ENCODE measurements at places on chromosomes 12 and 14.

- no peak for DNase-seq
Observed at GRCh38 chr14:44309331-44309730, 197.8 kb downstream of the FSCB start.

GRCh38 chr12:124568431-124569374, 1.3 kb upstream of the NCOR2 start:
- peak; percentile 61 for DNase-seq

DNA sequence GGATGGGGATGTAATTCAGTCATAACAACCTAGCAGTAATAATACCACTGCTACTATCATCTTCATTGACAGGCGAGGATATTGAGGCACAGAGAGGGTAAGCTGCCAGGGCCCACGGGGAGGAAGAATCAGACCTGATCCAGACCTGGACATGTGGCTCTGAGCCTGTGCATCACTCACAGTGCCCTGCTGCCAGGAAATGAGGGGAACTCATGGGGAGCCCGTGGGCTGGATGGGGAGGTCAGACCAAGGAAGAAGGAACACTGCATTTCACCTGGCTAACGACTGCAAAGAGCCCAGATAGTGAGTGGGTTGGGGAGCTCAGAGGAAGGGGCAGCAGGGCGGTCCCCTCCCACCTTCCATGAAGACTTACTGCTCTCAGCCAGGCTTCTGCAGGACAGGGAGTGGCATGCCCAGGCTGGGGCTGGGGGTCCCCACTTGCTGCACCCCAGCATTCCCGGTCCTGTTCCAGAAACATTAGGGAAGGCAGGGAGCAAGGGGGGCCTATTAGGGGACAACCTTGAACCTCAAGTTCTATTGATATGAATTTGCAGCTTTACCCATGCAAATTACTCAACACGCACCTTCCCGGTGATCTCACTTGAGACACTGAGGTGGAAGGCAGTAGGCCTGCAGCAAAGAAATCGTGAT, 37.7 kb downstream of the CALM1 start:
- DNase-seq, result no peak

GRCh38 chr12:96242597-96242996, 48.4 kb downstream of the ELK3 start:
- DNase-seq, result no peak

- no peak for DNase-seq
Observed at GRCh38 chr12:110906516-110906915, 13.9 kb downstream of the MYL2 start.

GRCh38 chr14:101069666-101070362, 166.3 kb upstream of the RTL1 start:
- DNase-seq, result no peak

- no peak for DNase-seq
Observed at GRCh38 chr14:68154275-68154674, 334.7 kb downstream of the RAD51B start.

- no peak for DNase-seq
Observed at GRCh38 chr12:5114436-5114835, 70.8 kb downstream of the KCNA5 start.

- no peak for DNase-seq
Observed at GRCh38 chr12:62045211-62045610, 215.0 kb upstream of the USP15 start.

DNA sequence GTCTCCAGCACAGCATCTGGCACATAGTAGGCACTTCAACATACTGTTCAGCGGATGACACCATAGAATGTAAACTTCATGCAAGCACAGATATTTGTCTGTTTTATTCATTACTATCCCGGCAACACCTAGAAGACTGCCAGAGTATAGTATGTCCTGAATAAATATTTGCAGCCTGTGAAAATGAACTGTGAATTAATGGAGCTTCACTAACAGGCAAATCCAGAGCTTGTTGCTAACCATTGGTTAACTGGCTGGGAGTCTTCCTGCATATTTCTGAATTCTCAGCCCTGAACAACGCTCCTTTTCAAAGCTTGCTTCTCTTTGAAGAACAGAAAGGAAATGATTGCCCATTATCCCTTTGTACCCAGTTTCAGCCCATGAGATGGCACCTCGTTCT, 243.3 kb upstream of the CRY1 start:
- DNase-seq, result no peak

GRCh38 chr12:24387381-24387780, 437.9 kb upstream of the SOX5 start:
- no peak for DNase-seq

DNA sequence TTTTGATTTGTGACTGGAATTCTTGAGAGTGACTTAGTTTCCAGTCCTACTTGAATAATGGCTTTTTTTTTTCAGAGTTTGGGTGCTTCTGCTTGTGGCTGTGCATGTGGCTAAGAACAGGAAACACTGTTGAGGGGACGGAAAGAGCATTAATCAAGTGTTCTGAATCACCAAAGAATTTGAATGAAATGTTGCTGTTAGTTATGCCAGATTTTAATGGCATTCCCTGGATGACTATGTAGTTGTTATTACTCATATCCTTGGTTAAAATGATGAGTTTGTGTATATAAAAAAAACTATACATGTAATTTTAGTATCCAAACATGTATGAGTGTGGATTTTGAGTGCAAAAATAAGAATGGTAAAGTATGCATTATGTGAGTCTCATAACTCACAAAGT, 347.9 kb downstream of the BCAT1 start:
- no peak for DNase-seq

DNA sequence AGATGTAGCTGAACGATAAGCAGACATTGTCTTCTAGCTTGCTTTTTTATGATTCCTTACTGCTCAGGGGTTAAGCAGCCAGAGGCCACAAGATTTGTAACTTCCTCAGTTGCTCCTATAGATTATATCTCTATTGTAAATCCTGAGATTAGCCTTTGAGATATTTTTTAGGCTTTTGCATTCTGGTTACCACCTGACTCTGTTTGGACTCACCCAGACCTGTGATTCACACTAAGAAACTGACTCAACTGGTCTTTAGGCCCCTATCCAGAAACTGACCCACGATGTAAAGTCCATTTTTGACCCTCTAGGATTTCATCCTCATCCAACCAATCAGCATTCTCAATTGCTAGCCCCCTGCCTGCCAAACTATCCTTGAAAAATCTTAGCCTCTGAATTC, 194.4 kb downstream of the RASSF9 start:
- DNase-seq, result no peak

GRCh38 chr12:132423820-132424645, 65.9 kb upstream of the FBRSL1 start:
- no peak for DNase-seq

DNA sequence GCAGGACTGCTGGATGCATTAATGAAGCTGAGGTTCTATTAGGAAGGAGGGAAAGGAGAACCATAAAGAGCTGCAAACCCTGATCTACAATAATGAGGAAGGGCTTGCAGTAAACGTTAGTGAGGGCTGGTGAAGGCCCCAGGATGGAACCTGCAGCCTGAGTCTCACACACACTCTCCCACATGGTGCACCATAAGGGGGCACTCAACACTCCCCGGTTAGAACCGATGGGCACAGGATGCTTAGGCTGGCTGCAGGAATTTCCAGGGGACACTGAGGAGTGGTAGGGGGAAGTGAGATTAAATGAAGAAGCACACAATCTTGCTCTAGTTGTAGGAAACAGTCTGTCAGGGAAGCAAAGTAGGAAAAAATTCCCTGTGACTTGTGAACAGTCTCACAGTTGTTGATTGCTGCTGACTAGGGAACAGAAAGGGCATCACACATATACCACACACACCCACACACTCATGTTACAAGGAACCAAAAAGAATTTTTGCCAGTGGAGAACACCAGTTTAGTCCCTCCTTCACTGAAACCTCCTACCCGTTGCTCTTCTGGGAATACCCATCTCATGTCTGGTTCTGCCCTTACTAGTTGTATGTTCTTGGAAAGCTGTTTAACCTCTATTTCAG, 56.2 kb upstream of the FERMT2 start:
- DNase-seq, result no peak

DNA sequence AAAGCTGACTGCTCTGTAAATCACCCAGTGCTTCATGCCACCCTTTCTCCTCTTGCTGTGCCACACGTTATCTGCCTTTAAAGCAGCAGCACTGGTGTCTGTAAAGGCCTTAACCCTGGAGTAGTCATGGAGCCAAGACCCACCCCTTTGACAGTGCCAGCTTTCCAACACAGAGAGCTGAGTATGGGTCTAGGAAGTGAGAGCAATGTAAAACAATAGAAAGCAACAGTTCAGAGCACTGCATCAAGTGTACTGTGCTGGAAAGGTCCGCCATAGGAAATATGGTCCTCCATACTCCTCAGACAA, 139.5 kb downstream of the DAD1 start:
- DNase-seq, result no peak

DNA sequence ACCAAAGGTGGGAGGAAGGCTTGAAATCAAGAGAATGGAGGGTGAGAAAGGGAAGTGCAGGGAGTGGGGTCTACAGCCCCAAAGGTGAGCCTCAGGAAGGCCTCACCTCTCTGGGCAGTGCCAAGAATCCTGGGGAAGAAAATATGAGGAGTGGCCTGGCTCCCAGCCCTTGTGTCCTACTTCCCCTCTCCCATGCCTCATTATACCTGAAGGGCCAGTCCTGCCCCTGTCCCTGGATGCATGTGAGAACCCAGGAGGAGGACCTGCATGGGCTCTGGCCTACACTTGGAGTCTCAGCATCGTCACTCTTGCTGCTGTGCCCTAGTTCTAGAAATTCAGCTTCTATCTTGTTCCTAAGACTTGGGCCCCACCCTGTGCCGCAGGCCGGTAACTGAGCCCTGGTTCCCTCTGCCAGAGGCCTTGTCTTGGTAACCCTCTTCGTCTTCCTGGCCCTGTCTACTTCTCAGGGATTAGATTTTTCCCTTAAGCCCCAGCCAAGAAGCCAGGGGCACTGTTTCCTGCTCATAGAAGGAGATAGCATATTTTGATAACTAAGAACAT, 10.9 kb upstream of the MYH7 start:
- DNase-seq, result no peak

GRCh38 chr14:59823179-59823578, 47.4 kb downstream of the RTN1 start:
- DNase-seq, result no peak

GRCh38 chr12:54968181-54968730, 16.3 kb downstream of the TESPA1 start:
- DNase-seq, result no peak

DNA sequence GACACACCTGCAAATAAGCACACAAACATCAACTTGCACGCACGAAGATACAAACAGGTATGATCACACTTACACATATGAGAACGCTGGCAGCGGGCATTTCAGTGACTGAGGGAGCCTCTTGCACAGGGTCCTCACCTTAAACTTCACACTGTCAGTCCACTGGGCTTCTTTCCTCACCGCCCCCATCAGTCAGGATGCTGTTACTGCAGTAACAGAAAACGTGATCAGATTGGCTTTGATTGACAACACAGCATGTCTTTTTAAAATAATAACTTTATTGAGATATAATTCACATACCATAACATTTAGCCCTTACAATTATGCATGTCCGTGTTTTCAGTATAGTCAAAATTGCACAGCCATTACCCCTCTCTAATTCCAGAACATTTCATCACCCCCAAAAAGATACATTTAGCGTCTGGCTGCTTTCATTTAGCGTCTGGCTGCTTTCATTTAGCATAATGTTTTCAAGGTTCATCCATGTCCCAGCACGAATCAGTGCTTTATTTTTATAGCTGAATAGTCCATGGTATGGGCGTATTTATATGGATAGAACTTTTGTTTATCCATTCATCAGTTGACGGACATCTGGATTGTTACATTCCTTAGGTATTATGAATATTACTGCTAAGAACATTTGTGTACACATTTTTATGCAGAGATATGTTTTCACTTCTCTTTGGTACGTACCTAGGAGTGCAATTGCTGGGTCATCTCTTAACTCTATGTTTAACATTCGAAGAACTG, 8.4 kb downstream of the CCDC197 start:
- no peak for DNase-seq

- no peak for DNase-seq
Observed at GRCh38 chr12:92096346-92097136, 49.1 kb downstream of the BTG1 start.

GRCh38 chr12:89709995-89710872, 1.6 kb upstream of the ATP2B1 start:
- no peak for DNase-seq

DNA sequence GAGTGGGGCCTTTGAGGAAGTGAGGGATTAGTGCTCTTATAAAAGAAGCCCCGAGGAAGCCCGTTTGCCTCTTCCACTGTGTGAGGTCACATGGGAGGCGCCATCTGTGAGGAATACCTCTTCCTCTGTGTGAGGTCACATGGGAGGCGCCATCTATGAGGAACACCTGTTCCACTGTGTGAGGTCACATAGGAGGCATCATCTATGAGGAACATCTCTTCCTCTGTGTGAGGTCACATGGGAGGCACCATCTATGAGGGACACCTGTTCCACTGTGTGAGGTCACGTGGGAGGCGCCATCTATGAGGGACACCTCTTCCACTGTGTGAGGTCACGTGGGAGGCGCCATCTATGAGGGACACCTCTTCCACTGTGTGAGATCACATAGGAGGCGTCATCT, 69.7 kb downstream of the SLC24A4 start:
- no peak for DNase-seq

DNA sequence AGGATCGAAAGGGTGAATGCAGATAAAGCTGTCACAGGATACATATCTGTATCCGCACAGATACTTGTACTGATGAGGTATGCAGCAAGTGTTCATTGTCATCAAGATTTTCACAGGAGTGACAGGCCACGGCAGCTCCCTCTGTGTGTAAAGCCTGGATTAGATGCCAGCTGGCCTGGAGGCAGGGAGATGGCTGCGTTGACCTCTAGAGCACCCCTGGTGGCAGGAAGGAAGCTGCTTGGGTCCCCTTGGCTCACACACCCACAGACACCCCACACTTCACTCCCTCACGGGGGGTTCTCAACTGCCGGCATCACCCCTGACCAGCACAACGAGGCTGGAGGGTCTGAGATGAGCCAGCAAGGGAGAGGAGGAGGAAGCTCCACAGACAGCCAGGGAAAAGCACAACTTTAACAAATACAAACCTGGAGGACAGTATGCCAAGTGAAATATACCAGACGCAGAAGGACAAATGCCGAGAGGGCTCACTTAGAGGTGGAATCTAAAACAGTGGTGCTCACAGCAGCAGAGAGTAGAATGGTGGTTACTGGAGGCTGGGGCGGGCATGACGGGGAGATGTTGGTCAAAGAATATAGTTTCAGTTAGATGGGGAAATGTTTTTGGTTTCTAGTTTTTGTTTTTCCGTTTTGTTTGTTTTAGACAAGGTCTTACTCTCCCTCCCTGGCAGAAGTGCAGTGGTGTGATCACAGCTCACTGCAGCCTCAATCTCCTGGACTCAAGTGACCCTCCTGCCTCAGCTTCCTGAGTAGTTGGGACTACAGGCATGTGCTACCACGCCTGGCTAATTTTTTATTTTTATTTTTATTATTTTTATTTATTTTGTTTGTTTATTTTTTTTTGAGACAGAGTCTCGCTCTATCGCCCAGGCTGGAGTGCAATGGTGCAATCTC, 45.7 kb downstream of the TEAD4 start:
- no peak for DNase-seq

DNA sequence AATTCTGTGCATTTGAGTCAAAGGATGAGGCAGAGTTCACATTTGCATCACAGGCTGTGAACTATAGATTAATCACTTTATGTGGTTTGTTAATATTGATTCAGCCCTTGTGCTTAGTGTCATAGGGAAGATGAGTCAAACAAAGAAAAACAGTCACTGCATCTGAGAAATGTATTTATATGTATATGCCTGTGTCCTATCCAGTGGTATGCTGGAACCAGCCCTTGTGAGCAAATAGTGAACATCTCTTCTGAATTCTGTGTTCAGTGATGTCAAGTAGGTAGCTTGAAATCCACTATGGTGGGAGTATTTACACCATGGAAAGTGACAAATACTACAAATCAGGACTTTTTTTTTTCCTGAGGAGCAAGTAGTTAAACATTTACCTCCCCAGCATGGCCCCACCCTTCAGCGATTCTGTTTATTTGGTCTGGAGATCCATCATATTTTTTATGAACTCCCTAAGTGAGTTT, 128.5 kb downstream of the HMGA2 start:
- no peak for DNase-seq
